ENCODE measurements at places on chromosomes 2 and 18. TPM values are rescaled to one million over a fixed set of nuclear protein-coding genes. Genes with fewer than 3 reads are reported as not detected.

AGXT gene
- not detected for total RNA-seq

MATN3 gene
- total RNA-seq = not detected

VIL1 gene
- total RNA-seq = not detected

NPAS2 gene
- total RNA-seq = 6.5 TPM

IL36RN gene
- not detected for total RNA-seq

TEKT4 gene
- total RNA-seq = 0.27 TPM

SATB2 gene
- total RNA-seq = not detected

SLC9A4 gene
- total RNA-seq = not detected

KLHL41 gene
- total RNA-seq = not detected

LYPD6B gene
- total RNA-seq = not detected

MYO3B gene
- total RNA-seq = 0.57 TPM

CXCR1 gene
- total RNA-seq = not detected

MC5R gene
- total RNA-seq = not detected

COLEC12 gene
- total RNA-seq = not detected

MERTK gene
- total RNA-seq = 1.3 TPM

REG3G gene
- total RNA-seq = not detected

CAVIN2 gene
- not detected for total RNA-seq

DLX1 gene
- total RNA-seq = not detected

LYPD6 gene
- not detected for total RNA-seq

CYP26B1 gene
- not detected for total RNA-seq

EEF1B2 gene
- total RNA-seq = 711 TPM

GDF7 gene
- total RNA-seq = 0.10 TPM

DCDC2C gene
- total RNA-seq = not detected

GRB14 gene
- not detected for total RNA-seq

RGPD3 gene
- 0.16 TPM for total RNA-seq

ZNF519 gene
- total RNA-seq = 19.4 TPM

LONRF2 gene
- total RNA-seq = 0.32 TPM

MRPL44 gene
- total RNA-seq = 32.7 TPM

All from activated T-helper 1 cell treated with anti-CD3 and anti-CD28 coated beads, Interleukin-12 subunit alpha, Interleukin-12 subunit beta, Interleukin-2, Interleukin-4 antibody, amounts not matched to agents 30 ng/mL and 10 ng/mL and 1 ng/mL, durations not matched to agents 14 hours and 24 hours and 36 hours (primary cell).